Endothelial cell of umbilical vein (primary cell): ENCODE measurements at places on chromosomes 1 and 21. TPM values are rescaled to one million over a fixed set of nuclear protein-coding genes. Genes with fewer than 3 reads are reported as not detected.

BCAS2 gene
- 41.7 and 43.5 TPM in 2 replicates for total RNA-seq

MPL gene
- 0.18 and 0.24 TPM in 2 replicates for total RNA-seq

KCNJ6 gene
- not detected in 2 replicates for total RNA-seq

TNNT2 gene
- total RNA-seq, result not detected in 2 replicates

DNA sequence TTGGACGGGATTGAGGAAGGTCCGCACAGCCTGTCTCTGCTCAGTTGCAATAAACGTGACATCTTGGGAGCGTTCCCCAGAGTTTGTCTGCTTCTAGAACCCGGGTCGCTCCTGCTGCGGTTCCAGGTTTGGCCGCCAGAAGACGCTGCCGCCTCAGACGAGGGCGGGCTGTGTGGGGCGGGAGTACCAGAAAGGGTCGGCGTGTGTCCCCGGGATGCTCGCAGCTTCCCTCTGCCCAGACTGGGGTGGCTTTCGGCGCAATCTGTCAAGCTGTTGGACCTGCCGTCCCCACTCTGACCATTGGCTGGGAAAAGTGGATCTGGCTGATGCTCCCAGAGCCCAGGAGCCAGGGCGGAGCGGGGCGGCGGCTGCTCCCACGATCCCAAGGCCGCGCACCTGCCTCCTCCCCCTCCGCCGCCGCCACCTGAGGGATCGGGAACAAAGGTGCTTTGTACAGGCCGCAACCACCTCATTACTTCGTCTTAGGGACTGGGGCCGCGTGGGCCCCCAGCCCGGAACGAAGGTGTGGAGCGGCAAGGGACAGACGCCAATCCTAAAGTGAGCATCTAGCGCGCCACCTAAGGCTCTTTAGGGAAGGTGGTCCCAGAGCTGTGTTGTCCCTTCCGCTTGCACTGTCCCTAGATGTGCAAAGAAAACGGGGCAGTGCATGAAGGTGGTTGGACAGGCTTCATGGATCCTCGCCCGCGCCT, 683 bp upstream of the EFNA4 start:
- no peak for DNase-seq
